PC-9 (cell line): ENCODE measurements at places on chromosomes 5 and 9.

DNA sequence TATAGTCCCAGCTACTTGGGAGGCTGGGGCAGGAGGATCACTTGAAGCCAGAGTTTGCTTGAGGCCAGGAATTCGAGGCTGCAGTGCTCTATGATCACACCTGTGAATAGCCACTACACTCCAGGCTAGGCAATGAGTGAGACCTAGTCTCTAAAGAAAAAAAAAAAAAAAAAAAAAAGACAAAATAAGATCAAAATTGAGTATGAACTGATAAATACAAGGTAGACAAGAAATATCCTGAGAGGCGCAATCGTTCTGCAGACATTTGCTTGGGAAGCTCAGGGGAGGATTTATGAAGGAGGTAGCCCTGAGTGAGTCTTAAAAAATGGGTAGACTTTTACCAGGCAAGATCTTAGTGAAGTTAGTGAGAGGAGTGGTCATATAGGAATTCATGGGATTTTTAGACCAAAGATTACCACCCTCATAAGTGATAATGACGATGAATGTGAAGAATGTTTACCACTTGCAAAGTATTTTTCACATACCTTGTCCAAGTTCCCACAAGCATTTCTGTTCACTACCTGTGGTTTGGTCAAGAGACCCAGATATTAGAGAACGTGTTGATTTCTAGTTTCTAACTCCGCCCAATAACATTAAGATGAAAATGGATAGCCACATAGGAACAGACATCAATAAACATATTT, 4.4 kb downstream of the PDCD1LG2 start:
- no peak for DNase-seq

- no peak for DNase-seq
These were observed 1.2 kb upstream of the TJP2 start for GRCh38 chr9:69172895-69173294.

- DNase-seq, result no peak
These were observed 39.3 kb upstream of the IPPK start for GRCh38 chr9:92709240-92709639.

GRCh38 chr9:91522481-91522880, 98.8 kb upstream of the NFIL3 start:
- DNase-seq, result no peak

DNA sequence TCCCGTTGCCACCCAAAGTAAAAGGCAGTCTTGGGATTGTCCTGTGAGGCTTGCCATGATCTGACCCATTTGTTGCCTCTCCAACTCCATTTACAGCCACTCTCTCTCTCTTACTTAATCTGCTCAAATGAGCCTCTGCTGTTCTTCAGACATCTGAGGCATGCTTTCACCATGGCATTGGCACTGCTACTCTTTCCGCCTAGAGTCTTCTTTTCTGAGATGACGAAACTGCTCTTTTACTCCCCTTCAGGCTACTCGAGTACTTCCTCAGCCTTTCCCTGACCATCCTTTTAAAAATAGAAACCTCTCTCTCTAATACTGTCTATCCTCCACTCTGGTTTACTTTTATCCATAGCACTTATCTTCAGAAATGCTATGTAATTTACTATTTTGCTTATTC, 9.0 kb downstream of the FOCAD start:
- DNase-seq, result no peak

- no peak for DNase-seq
These were observed 8.4 kb upstream of the URM1 start for GRCh38 chr9:128362774-128363173.

DNA sequence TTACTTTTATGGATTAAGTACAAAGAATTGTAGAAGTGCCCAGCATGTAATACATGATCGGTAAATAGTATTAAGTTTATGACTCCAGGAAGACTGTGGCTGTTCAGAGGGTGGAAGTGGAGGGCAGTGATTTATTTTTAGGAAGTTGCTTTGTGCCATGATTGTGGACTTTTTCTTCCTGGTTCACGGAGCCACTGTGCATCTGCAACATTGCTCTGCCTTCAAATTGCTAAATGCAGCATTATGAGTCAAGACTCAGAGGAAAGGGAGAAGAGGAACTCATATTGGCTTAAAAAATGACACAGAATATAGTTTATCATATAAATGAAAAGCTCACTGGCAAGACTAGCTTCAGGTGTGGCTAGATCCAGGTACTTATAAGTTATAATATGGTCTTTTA, 301.5 kb downstream of the KCTD16 start:
- no peak for DNase-seq

GRCh38 chr5:16693879-16694278, 77.1 kb upstream of the RETREG1 start:
- DNase-seq, result no peak

DNA sequence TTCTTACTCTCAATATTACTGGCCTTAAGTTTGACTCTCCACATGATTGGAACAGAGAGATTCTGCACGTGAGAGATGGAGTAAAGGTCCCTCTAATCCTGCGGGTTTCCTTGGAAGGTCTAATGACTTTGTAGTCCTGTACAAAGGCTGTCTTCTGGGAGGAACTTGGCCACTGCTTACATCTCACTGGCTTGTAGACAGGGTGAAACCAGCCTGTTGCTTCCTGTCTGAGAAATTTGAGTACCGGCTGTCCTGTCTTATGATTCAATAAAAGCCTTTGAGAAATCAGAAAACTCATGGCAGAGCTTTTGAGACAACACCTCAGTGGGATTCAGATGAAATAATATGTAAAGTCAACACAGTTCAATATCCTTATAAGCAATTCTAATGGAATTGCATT, 43.0 kb downstream of the IL31RA start:
- DNase-seq, result no peak

DNA sequence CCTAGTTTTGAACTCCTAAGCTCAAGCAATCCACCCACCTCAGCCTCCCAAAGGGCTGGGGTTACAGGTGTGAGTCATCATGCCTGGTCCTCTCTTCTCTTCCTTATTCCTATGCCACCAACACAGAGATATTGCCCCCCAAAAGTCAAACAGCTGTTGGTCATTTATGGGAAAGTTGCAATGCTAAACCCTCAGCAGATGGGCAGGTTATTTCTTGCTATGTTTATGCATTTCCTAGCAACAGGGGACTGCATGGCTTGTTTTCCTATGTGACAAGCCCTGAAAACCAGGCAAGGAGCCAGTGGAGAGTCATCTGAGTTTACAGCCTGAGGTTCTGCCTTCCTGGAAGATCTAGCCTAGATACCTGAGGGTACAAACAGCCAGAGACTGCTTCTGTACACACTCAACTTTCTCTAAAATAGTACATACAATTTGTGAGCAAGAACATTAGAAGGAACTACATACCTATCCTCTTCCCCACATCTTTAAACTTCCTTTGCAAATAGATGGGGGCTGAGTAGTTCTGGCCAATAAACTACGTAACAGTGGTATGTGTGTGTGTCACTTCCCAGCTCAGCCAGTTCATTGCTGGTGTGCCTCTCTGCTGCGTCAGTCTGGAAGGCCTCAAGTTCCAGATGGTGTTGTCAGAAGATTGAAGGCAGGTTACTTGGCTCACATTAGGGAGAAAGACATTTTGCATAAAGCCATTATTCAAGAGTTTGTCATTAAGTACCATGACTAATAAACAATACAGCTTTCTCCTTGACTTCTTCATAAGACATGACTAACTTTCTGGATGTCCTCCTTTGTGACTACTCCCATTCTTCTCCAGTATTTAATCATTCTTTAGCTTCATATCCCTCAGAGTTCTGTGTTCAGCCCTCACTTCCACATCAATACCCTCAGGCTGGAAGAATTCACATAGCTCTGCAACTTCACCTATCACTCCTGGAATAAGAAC, 65.3 kb downstream of the CSNK1A1 start:
- DNase-seq, result peak; percentile 89

- DNase-seq, result no peak
These were observed 1.3 kb upstream of the TBC1D2 start for GRCh38 chr9:98256756-98257155.

- DNase-seq, result no peak
These were observed 395 bp downstream of the TLN1 start for GRCh38 chr9:35731415-35732184.

DNA sequence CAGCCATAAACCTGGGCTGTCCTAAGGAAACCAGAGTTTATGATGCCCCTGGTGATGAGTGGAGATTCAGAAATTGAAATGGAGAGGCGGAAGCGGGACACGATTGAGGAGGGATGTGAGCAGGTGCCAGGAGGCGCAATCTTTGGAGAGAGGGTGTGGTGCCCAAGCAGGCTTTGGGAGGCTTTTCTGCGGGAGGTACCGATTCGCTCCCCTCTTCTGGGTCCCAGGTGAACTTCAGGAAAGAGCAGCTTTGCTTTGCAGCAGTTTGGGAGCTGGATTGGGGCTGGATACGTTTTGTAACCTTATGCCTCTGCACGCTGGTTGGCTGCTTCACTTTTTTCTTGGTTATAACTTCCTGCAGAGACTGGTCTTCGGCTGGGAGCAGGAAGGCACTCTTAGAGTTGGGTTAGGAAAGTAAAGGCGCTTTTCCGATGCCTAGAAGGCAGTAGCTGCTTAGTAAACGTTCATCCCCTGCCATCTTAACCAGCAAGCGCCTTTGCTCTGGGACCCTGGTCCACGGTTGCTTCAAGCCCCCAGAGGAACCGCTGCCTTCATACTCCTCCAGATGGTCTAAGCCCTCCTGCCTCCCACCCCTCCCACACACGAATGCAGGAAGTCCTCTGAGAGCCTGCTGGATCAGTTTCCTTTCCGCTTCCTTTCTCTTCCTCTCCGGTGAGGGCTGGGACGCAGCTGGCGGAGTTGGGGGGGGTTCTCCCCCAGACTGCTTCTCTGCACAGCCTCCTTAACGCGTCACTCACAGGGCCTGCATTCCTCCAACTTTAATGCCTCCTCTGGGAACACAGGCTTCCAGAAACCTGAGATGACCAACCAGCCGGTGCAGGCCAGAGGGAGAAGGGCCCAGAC, 15.2 kb upstream of the NEK6 start:
- DNase-seq, result no peak

GRCh38 chr9:110545705-110546104, 33.8 kb downstream of the SVEP1 start:
- no peak for DNase-seq

- DNase-seq, result no peak
These were observed 7.3 kb downstream of the GPBP1 start for GRCh38 chr5:57181154-57181553.

DNA sequence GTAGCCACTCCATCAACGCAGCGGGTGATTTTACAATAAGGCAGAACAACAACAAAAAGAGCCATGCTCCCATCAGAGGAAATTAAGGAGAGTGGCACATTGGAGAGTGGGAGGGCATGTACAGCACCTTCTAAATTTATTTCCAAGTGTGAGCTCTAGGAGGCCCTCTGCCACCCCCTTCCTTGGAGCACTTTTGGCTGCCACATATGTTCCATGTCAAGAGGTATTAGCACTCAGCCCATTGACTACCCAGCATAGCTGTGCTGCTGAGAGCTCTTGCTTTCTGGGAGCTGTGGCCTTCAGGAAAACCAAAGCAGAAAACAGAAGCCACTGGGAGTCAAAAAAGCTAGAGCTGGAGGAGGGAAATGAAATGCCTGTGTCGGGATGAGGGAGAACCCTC, 200.2 kb upstream of the PANK3 start:
- no peak for DNase-seq

DNA sequence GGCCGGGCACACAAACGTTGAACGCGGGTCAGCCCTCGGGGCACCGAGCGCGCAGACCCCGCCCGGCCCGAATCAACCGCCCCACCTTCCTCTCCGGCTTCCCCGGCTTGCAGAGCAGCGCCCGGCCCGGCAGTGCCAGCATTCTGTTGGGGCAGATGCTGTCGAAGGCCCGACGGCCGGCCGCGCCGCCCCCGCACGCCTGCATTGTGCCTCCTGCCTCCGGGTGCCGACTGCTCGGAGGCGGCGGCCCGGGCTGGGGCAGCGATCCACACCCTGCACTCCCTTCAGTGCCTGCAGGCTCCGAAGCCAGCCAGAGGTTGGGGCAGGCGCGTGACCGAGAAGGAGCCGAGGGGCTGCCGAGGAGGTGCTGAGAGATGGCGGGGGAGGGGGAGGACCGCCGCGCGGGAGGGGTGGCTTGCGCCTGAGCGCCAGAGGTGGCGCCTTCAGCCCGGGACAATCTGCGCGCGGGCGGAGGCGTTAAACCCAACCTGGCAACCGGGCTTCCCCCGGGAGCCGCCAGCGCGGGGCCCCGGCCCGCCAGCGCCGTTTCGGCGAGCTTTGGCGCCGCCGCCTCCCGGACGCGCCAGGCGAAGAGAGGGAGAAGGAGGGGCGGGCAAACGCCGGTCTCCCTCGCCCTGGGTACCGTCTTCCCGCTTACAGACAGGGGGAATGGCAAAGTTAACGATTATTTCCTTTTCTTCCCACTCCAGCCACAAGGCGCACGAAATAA, at the start of gene MCIDAS:
Gene MCIDAS (minus strand): TSS at position 382 of the 730 bp plus-strand sequence. CDS start 177 bp downstream, at position 205.
- DNase-seq, result peak; percentile 66

- no peak for DNase-seq
These were observed 286.1 kb downstream of the ANXA1 start for GRCh38 chr9:73437758-73438157.

DNA sequence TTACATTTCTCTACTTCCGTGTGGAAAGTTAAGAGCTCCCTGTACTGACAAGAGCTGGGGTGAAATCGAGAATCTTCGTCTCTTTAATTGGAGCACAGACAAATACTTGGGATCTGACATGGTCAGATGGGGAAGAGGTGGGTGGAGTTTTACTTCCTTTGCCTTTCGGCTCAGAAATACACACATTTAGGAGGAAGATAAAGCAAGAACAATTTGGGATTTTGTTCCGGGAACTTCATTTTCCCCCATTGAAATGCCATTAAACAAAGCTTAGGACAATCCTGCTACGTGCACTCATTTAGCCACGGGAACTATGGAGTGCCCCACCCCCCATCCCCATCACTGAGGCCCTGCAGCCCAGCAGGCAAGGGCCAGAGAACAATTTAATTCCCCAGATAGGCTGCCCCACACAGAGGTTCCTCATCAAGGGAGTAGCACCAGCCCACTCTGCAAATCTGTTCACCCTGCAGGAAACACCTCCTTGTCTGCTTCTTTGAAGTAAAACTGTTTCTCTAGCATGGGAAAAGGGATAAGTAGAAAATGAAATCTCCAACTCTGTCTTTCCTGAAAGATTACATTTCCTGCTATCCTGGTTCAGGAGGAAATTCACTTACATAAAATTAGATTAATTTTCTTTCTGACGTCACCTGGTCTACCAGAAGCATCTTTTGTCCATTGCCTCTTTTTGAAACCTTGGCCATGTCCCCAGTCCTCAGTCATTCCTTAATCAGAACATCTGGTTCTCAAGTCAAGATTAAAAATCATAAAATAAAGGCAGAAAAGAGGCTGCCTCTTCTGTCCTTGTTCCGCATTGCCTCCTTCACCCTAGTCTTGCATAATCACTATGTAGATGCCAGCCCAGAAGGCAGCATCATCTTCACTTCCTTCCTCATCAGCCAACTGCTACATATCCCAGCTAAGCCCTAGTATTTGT, 206.4 kb downstream of the ENC1 start:
- no peak for DNase-seq

GRCh38 chr9:130297371-130297770, 31.8 kb downstream of the HMCN2 start:
- no peak for DNase-seq
